Activated naive CD4-positive, alpha-beta T cell treated with anti-CD3 and anti-CD28 coated beads, Interleukin-2, amount 50 U/mL, for 72 hours (primary cell): ENCODE measurements at places on chromosomes 11 and 22. TPM values are rescaled to one million over a fixed set of nuclear protein-coding genes. Genes with fewer than 3 reads are reported as not detected.

USH1C gene
- total RNA-seq: not detected

OR52H1 gene
- not detected for total RNA-seq

MRE11 gene
- 50.7 TPM for total RNA-seq

CSNK2A3 gene
- 4.0 TPM for total RNA-seq
